Frontal cortex (tissue), 4 donors: ENCODE measurements at places on chromosomes 13 and 19. TPM values are rescaled to one million over a fixed set of nuclear protein-coding genes. Genes with fewer than 3 reads are reported as not detected.

DNA sequence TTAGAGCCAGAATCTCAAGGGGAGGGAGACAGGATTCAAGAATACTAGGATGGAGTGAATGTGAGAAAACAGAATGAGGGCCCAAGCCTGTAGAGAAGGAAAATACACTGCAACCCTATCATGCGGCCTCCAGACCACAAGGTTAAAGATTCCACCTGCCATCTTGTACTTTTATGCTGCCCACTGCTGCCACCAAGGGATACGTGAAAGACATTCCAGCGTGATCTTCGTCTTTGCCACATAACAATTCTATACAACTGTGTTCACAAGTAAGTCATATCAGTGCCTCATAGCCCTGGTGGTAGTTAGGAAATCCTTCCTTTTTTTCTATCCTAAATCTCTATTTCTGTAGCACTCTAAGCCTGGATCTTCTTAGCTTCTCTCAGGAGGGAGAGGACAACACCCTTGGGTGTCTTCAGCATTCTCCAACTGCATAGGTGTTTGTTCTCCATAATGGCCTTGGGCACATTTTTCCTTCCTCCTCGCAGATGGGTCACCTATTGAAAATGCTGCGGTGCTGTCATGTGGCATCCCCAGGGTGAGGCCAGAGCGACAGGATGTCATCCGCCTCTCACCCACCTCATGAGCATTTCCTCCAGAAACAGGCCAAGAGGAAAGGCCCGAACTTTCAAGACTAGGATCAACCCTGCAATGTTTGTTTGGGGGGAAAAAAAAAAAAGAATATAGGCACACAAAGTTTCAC, 13.6 kb downstream of the TPT1 start:
- no peak for DNase-seq

GRCh38 chr13:101516262-101516661, 63.8 kb downstream of the ITGBL1 start:
- DNase-seq, result no peak

DNA sequence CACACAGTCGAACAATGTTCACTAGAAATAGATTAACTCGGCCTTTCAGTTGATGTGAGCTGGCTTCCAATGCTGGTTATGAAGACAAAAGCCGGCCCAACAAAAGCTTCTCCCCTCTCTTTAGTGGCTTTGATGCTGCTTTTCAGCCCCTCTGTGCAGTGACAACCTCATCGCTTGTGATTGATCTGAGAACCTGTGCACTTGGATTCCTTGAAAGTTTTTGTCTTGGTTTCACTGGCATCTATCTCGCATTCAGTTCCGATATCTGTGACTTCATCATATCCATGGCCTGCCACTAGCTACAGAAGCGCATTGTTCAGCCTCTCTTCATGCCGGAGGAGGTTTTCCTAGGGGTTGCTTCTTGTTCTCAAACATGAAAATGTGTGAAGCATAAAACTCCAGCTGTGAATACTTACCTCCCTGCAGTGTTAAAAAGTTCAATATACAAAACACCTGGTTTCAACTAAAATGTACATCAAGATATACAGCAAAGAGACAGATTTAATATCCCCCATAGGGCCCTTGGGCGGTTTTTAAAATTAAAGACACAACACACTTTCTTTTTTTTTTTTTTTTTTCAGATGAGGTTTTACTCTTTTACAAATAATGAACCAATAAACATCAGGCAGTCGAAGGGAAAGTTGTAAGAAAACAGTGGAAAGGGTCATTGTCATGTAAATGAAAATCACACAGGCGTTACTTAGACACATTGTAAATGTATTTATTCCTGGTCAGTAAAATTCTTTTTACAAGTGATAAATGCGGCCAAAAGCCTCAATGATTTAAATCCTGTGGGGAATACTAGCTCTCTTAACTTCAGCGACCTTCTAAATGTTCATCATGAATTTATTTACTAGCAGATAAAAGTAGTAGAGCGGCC, 1252.8 kb downstream of the EFNB2 start:
- DNase-seq, result no peak

DNA sequence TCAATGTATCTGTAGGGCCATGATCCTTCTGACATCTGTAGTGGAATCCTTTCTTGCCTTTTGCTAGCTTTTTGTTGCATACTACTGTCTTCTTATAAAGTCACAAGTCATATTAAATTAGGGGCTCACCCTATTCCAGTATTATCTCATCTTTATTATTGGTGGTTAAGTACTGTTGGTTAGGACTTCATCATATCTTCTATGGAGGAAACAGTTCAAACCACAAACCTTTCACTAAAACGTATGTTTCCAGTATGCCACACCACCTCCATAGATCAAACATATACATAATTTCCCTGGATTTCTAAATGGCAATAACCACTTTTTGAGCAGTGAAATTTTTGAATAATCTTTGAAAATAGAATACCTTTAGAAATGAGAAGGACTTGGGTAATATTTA, 62.8 kb upstream of the PCDH9 start:
- DNase-seq, result no peak

GRCh38 chr13:29103065-29103800, 283.1 kb downstream of the MTUS2 start:
- DNase-seq, result no peak

GRCh38 chr13:73900591-73900990, 233.6 kb downstream of the KLF12 start:
- no peak for DNase-seq

GRCh38 chr13:77358001-77358400, 31.1 kb upstream of the MYCBP2 start:
- DNase-seq, result no peak

DNA sequence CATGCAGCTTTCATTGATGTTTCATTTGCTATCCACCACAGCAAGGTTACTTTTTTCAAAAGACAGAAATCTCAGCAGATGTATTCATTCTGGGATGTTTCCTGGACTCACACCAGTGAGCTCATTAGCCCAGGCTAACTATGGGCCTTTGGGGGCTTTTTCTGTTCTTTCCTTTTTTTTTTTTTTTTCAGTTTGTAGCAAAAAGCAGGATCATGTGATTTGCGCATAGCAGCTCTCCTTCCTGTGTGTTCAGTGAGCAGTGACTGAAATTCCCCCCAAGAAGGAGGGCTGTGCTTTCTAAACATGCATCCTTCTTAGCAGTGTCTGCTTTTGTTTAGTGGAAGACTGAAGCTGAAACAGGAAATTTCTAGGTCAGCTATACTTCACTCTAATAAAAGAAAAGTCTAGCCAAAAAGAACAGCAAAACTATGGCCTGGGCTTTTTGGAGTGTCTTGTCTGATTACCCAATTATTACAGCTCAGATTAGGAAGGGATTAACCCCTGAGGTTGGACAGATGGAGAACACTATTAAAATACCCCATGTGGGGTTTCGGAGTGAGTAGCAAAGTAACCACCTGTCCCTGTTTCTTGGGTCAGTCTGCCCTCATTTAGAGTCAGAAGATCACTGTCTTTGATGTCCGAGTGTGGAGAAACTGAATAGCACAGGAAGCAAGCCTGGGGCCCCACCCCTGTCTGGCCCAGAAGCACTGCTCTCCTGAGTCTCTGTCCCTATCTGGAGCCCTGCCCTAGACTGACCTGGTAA, 8.9 kb upstream of the AMER2 start:
- DNase-seq, result no peak

DNA sequence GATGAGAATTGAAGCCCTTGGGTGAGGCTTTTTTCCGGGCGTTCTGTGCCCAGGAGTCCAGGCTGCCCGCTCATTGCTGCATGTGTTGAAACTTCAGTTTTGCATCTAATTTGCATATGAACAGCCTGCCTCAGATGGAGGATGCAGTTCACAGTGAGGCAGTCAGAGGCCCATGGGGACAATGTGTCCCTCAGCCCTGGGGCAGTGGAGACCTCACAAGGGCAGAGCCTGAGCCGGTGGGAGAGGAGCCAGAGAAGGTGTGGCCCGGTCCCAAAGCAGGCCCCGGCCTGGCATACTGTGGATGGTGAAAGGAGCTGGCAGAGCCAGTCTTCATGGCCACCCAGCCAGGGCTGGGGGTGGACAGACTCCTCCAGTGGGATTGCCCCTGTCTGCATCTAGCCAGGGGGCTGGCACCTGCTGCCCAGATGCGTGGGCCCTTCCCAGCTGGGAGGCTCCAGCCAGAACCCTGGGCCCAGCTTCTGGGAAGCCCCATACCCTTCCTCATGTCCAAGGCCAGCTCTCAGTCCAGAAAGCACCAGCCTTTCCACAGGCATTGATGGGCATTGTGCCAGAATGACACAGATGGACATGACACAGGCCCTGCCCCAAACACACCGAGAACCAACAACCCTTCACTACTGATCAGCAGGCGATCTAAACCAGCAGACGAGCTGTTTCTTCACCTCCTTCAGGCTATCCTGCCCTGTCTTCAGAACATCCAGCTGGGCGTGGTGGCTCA, 32.9 kb upstream of the KCTD15 start:
- no peak for DNase-seq

DNA sequence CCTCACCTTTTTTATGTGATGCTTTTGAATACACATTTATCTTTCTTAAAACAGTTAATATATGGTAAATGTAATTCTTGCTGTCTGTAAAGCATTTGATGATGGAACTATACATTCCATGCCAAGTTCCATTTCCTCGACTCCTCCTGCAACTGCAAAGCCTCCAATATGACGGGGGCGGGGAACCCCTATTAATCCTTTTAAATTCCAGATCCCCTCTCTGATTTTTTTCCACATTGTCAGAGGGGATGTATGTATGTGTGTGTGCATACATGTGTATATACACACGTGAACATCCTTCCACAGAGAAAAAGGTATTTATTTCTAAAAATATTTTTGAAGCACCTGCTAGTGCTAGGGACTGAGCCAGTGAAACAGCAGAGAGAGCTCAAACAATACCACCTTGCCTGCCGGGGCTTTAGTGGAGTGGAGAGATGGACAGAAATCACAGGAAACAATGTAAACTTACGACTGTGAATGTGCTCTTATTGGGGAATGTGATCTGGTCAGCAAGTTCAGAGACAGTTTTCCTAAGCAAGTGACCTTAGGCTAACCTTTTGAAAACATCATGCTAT, 25.3 kb upstream of the MAB21L1 start:
- DNase-seq, result no peak

- no peak for DNase-seq
Measured at GRCh38 chr13:48923376-48923775, 52.3 kb upstream of the FNDC3A start.

DNA sequence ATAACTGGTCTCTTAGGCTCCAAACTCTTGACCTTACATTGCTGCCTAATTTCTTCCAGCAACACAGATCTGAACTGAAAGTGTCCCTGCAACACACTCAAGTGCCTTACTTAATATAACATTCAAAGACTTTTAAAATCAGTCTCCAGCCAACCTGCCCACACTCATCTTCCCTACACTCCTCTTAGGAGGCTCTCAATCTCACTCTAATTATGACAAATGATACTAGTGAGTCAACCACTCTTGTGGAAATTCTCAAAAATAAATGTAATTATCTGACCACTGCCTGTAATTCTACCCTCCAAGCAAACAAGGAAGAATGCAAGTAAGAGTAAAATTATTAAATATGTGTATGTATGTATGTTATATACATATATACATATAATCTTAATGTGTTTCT, 348.1 kb upstream of the MIR17HG start:
- no peak for DNase-seq

DNA sequence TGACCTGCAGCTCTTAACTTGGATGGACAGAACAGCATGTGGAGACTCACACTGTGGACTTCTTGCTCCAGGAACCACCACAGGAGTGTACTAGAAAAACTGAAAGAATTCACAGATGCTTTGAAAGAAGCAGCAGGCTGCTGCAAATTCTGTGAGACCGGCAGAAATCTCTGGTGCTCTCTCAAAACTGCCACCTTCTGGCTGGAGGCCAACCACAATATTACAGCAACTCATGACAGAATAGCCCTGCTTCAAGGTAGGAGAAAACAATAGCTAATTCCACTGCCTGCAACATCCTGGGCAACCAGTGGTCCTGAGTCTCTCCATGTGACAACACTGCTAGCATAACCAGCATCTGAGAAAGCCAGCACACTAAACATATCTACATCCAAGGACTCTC, 26.9 kb downstream of the CDK8 start:
- no peak for DNase-seq

GRCh38 chr19:1910177-1910576, 5.0 kb downstream of the ADAT3 start:
- no peak for DNase-seq

DNA sequence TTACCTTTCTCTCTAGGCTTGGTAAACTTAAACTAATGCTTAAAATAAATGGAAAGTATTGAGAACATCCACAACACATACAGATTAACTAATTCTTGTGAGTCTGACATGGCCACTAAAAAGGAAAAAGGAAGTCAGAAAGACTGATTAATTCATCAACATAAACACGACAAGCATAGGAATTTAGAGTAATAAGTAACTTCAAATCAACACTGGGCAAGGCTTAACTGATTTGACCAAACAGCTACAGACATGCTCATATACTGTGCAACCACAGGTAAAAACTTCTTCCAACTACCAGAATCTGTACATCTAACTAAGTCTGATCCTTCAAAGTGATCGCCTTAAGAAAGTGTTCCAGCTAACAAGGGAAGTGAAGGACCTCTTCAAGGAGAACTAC, 20.5 kb downstream of the UGGT2 start:
- DNase-seq, result no peak

- no peak for DNase-seq
Measured at GRCh38 chr19:18440936-18441803, 3.2 kb upstream of the ISYNA1 start.

DNA sequence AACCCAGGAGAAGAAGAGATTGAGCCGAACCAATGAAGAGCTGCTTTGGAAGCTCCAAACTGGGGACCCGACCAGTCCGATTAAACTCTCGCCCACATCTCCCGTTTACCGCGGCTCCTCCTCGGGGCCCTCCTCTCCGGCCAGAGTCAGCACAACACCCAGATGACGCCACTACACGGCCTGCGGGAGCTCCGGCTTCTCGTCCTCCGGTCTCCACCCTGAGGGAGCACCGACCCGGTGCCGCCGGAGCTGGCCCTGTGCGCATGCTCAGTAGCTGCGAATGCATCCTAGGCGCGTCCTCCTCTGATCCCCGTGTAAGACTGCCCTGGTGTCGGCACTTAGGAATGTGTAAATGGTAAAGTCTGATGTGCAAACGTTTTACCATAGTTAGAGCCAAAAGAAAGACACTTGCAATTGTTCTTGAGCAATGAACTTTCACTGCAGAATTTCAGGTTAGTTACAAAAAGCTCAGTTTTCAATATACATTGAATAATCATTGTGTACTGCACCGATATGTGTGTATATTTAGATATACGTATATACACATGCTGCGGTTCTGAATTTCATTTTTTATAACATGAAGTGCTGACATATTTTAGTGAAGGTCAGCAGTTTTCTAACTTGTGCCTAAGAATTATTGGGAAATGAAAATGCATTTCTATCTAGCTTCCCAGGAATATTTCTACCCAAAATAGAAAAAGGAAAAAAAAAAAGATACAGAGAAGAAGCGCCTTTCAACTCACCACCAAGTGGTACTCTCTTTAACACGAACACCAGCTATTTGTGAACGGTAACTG, 92.2 kb downstream of the SLC7A1 start:
- DNase-seq, result no peak

GRCh38 chr13:112062072-112062567, 4.8 kb upstream of the SOX1 start:
- DNase-seq, result no peak

RYR1 gene
- 4.5 TPM for total RNA-seq

CEACAM8 gene
- total RNA-seq, result under 0.01 TPM

CADM4 gene
- total RNA-seq, result 93.3 TPM

RDH8 gene
- total RNA-seq, result not detected

IGFL1 gene
- total RNA-seq, result not detected

NXNL1 gene
- total RNA-seq, result not detected
